Natural killer cell (primary cell): ENCODE measurements at places on chromosomes 16 and 17. TPM values are rescaled to one million over a fixed set of nuclear protein-coding genes. Genes with fewer than 3 reads are reported as not detected.

TRIM47 gene
- 2.0 TPM for total RNA-seq

GOT2 gene
- total RNA-seq: 32.5 TPM

DNA sequence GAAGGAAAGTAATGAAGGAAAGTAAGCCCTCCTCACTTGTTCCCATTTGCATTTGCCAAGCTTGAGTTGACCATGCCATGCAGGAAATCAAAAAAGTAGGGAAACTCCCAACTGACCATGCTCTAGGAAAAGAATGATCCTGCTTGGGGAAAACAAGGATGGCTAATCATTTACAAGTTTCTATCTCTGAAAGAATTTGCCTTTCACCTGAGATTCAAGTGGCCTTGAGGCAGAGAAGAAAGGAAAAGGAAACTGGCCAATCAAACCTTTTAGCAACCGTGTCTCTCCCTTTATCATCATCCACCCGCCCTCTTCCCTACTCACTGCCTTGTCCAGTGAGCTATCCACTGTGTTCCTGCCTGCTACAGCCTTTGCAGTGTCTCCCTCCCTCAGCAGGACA is 757.2 kb upstream of the SOX9 start:
- DNase-seq: no peak

DNA sequence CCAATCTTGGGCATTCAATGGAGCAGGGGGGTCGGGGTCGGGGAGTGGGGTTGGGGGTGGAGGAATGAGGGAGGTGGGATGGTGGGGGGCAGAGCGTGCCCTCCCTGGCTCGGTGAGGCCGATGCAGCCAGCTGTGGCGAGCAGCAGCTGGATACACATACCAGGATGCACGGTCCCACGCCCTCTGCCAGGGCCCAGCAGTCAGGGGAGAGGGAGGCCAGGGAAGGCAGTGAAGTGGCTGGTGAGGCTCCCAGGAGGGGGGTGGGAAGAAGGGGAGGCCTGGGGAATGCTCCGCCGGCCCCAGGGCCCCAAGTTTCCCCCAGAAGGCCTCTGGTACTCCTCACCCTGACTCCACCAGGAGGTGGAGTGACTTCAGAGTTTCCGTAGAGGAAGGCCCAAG is 77.6 kb upstream of the LHX1 start:
- no peak for DNase-seq

GRCh38 chr17:9273428-9274391 is 252.4 kb downstream of the NTN1 start:
- DNase-seq: peak; percentile 14

DNA sequence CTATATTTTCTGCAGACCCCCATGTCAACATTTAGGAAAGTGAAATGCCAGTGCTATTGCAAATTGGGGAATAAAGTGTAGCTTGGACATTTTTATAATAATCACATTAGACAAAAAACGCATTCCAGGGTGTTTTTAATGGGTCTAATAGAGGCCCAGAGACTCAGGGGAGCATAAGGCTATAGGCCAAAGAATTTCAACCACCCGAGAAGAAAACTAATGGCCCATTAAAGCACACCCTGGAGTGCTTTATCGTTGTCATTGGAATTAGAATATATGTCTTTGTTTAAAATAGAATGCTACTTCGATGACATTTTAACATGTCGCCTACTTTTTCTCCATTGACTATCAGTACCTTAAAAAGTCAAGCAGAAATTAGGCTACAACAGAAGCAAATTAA is 414.1 kb upstream of the CDH8 start:
- no peak for DNase-seq

DNA sequence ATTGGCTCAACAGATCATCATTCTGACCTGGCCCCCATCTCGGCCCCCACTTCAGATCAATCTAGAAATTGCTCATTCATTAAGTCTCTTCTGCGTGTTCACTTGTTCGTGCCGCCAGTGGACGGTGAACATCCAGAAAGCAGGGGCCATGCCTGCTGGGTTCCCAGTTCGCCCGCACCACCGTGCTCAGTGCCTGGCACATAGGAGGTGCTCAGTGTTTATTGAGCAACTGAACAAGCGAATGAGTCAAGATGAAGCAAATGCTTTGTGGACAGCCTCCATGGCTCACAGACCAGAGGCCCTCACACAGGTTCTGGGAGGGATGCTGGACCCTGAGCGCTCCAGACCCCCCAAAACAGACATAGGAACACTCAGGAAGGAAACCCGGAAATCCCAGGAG is 13.9 kb downstream of the BEAN1 start:
- no peak for DNase-seq

ABCC6 gene
- total RNA-seq: 0.16 TPM

GRCh38 chr17:73595931-73596330 is 48.3 kb downstream of the SDK2 start:
- no peak for DNase-seq

DNA sequence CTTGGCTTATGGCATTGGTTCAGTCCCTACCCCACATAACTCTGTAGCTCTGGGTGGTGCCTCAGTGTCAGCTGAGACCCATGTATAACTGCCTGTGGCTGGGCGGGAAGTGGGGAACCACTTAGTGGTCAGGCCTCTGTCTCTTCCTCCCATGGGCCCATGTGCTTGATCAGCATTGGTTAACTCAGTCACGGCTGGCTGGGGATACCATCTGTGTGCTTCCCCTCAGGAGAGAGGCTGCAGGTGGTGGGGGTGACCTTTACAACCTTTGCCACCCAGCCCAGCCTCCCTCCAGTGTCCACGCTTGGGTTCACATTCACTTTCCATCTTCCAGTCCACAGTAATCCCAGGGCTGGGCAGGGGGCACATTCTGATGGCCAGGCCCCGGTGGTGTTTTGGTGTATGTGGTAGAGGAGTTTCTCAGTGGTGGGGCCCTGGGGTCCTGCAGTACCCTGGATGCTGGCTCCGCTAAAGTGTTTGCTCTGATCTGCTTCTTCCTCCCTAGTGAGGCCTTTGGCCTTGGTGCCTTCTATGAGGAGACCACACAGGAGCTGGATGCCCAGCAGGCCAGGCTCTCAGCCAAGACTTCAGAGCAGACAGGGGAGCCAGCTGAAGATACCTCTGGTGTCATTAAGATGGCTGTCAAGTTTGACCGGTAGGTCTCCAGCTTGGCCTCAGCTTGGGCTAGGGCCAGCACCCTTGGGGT is 10.2 kb upstream of the NFATC3 start:
- DNase-seq: peak; percentile 78

DNA sequence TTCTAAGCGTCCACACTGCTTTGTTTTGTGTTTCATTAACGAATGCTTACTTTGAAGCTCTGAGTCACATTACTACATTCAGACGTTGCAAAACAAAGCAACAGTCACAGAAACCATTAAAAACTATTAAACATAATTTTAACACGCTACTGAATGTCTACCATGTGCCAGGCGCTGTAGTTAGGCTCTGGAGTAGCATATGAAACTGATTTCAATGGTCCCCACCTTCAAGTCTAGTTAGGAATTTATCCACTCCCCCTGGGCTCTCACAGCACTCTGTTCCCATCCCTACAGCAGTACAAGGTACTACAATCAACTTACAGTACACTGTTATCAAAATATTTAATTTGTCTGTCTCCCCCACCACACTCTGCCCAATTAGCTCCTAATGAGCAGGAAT is 631 bp downstream of the UTP6 start:
- DNase-seq: no peak

GRCh38 chr17:50362661-50363060 is 10.3 kb downstream of the MRPL27 start:
- no peak for DNase-seq

DNA sequence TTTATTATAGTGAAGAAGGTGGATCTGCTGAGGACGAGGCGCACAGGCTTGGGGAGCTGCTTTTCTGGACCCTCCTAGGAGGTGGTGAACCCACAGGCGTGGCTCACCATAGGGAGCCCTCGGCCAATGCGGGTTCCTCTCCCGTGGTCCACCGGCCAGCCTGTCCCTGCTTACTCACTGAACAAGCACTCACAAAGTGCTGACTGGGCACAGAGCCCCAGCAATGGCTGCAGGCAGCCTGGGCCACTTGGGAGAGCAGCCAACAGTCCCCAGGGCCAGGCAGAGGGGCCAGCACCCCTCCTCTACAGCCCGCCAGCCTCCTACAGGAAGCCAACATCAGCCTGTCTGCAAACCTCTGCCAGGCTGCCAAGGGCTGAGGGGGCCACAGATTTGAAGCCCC is 19.1 kb upstream of the NCBP3 start:
- no peak for DNase-seq

DNA sequence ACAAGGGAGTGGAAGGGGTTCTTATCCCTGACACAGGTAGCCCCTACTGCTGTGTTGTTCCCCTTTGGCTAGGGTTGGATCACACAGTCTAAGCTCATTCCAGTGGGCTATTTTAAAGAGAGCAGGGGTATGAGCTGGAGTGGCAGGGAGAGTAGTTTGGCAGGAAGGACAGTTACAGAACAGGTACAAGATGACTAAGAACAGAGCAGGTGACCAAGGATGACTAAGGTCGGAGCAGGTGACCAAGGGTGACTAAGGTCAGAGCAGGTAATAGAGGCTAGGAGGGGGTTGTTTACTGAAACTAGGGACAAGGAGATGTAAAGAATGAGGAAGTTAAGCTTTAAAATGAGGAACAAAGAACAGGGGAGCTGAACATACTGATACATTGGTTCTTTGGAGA is 58.8 kb downstream of the UTP18 start:
- no peak for DNase-seq

DNA sequence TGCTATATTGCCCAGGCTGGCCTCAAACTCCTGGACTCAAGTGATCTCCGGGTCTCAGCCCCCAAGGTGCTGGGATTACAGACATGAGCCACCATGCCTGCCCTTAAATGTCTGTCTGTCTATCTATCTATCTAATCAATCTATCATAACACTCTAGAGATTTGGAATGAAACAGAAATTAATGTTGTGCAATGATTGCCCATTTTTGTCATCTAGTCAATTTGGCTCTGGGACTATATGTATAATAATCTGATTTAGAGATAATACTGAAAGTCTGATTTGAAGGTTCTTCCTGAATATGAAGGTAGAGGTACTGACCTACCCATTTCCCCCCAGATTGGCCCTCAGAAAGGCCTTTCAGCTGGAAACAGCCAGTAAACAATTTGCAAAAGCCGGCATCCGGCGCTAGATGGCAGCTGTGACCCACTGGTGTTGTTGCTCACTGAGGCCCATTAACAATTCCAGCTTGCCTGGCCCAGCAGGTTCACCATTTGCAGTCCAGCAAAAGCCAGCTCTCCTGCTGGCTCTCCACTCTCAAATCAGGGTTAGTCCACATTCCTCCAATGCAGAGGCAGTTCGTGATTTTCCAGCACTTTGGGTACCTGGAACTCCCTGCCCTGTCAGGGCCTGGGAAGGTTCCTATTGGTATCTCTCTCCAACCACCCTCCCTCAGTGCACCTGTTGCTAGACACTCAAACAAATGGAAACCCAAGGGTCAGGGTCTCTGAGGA is 22.9 kb upstream of the C16orf87 start:
- peak; percentile 70 for DNase-seq

- DNase-seq: no peak
Measured at GRCh38 chr17:81170727-81171494, 4.9 kb upstream of the AATK start.

- no peak for DNase-seq
Measured at GRCh38 chr16:20866145-20866772, 33.9 kb downstream of the DCUN1D3 start.

- DNase-seq: no peak
Measured at GRCh38 chr17:45700171-45701090, 83.7 kb upstream of the CRHR1 start.

GRCh38 chr16:711548-712320 is 3.2 kb upstream of the METRN start:
- peak; percentile 89 for DNase-seq

OR1A2 gene
- total RNA-seq: not detected

CCL1 gene
- not detected for total RNA-seq

- DNase-seq: peak; percentile 51
Measured at GRCh38 chr16:85519540-85520231, 93.4 kb upstream of the GSE1 start.

DNA sequence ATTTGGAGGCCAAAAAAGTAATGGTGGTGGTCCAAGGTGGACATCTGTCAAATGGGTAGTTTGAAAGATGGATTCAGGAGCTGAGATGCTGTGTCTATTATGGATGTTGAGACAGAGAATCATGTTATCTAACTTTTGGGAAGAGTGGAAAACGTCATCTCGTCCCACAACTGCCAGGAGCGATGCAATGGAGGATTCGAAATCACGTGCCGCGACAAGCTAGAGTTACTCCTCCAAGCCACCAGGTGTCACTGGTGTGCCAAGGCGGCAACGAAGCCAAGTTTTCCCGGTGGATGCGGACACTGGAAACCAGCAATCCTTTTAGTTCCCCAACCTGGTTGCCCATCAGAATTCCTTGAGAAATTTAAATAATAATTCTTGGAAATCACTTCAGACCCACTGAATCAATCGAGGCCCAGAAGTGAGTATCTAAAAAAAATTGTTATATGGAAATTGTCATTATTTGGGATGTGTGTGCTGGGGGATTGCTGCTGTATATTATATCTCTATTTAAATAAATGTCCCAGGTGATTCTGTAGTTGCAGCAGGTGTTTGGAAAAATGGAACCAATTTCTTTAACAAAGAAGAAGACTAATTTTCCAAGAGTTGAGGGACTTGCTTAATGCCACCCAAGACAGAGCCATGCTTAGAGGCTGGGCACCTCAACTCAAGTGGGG is 206.1 kb downstream of the HAPSTR1 start:
- no peak for DNase-seq

TMEM231 gene
- total RNA-seq: 2.7 TPM

ITGAX gene
- 224 TPM for total RNA-seq

NAT9 gene
- total RNA-seq: 27.2 TPM

GRCh38 chr17:42806249-42806648 is 7.6 kb downstream of the CNTD1 start:
- no peak for DNase-seq

DNA sequence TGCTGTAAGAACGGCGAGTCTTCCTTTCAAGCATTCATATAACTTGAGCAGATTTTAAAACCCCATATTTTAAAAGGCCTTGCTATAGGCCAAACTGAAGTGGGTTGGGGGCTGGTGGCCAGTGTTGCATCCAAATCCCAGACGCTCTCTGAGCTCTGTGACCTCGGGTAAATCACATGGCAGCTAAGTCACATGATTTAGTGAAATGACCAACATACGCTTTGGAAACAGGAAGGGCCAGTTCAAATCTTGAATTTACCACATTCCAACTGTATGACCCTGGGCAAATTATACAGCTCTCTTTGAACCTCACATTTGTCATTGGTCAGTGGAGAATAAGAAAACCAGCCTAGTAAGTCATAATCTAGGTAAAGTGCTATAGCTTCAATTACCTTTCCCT is 519.3 kb downstream of the HAPSTR1 start:
- DNase-seq: no peak

UNC13D gene
- total RNA-seq: 279 TPM

DNA sequence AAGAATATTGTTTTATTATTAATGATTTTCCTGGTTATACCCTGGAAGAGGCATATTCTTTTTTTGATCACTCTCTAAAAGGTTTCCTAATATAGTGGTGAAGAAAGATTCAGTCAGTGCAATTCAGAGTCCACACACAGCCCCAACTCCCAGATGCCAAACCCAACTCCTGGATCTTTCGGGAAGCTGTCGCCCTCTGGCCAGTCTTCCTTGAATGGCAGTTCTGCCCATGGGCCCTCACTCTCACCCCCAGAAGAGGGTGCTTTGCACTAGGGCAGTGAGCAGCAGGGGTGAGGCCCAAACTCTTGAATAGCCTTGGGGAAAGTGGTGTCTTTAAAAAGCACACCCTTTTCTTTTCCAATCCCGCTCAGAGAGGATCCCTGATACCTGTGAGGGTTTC is 11.0 kb downstream of the KRT32 start:
- no peak for DNase-seq

GRCh38 chr16:16067127-16067526 is 117.7 kb downstream of the ABCC1 start:
- no peak for DNase-seq
